ENCODE measurements at places on chromosomes 5 and 9.

DNA sequence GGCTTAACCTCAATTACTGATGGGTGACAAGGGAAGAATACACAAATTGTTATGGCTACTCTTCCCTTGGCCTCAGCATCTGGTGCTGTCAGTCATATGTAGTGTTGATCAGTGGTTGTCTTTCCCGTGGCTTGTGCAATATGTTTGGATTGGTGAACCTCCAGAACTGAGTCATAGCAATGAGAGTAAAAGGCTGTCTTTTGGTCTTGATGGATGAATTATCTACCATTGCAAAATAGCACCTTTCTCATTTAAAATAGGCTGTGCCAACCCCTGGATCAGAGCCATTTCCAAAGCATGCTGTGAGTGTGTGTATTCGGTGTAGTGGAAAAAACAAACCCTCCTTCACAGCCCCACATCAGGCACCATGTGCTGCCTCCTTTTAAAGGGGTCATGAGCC lies 14.6 kb upstream of the F2R start:
- no peak for DNase-seq

GRCh38 chr5:139481580-139482049 lies 943 bp downstream of the STING1 start:
- no peak for DNase-seq

DNA sequence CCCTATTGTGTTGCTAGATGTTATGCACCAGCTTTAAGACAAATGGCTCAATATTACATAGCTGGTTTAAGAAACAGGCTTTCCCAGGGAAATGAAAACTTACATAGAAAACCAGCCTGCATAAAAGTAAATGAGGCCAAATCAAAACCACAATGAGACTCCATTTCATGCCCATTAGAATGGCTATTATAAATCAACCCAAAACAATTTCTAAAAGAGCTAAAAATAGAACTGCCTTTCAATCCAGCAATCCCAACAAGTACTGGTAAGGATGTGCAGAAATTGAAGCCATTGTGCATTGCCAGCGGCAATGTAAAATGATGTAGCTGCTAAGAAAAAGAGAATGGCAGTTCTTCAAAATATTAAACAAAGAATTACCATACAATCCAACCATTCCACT lies 1170.0 kb upstream of the CDH9 start:
- DNase-seq = no peak

GRCh38 chr5:175102717-175103116 lies 341.3 kb downstream of the DRD1 start:
- no peak for DNase-seq

DNA sequence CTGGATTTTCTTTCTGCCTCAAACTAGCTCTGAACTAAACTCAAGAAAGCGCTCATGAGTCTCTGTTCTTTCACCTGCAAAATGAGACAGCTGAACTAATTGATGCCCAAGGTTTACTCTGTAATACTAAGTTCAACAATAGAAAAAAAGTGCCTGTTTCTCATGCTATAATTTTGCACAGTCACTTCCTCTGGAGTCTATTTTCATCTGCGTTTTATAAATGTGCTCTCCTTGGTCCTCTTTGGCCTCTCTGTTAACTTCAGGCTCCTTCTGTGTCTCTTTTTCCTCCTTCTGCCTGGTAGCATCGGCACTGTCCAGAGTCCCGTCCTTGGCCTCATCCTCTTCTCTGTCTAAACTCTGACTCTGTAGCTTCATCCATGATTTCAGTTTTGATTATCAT lies 311.9 kb upstream of the TLE4 start:
- DNase-seq = no peak

DNA sequence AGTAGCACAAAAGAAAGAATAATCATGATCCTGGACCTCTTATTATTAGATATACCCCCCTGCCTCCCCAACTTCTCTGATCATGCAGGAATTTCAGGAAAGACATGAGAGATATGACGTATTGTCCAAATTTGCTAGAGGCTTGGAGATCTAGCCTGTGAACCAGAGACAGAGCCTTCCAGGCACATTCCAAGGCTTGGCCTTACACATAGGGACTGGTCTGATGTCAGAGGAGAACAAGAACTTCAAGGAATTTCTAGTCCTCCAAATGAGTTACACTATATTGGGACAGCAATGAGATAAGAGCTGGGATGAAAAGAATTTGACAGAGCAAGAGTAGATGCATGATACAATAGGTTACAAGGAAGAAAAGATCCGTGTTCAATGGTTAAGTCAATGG lies 67.0 kb downstream of the MCTP1 start:
- no peak for DNase-seq

DNA sequence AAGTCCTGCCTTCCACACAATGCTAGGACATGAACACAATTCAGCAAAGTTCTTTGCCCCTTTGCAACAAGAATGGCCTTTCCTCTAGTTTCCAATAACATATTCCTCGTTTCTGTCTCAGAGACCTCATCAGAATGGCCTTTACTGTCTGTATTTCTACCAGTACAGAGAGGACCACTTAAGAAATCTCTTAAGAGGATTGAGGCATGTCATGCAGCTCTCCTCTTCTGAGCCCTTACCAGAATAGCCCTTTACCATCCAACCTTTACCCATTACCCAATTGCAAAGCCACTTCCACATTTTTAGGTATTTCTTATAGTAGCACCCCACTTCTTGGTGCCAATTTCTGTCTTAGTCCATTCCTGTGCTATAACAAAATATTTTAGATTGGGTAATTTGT lies 20.3 kb downstream of the TNPO1 start:
- no peak for DNase-seq

DNA sequence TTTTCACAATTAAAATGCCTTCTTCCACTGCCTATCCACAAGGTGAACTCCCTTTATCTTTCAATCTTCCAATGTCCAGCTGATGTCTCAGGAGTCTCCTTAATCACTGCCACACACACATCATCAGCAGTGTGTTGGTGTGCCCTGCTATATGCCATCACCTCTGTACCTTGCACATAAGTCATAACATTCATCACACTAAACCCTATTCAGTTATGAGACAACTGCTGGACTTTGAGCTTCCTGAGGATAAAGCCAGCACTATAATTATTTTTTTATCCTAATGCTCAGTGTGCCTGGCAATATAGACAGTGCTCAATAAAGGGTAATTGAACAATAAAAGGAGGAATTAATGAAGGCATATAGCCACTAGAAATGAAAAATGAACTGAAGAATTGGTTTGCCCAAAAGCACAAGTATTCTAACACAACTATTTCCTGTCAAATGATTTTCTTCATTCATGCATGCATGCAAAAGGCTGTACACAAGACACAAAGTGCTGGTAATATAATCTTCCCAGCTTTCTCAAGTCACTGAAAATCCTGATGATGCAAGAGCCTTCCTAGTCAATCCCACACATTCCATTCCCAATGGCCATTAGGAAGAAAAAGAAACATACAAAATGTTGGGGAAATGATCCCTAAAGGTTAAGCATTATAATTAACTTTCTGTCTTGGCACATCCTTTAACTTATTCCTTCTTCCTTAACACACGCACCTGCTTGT lies 32.4 kb downstream of the LPAR1 start:
- DNase-seq = no peak

DNA sequence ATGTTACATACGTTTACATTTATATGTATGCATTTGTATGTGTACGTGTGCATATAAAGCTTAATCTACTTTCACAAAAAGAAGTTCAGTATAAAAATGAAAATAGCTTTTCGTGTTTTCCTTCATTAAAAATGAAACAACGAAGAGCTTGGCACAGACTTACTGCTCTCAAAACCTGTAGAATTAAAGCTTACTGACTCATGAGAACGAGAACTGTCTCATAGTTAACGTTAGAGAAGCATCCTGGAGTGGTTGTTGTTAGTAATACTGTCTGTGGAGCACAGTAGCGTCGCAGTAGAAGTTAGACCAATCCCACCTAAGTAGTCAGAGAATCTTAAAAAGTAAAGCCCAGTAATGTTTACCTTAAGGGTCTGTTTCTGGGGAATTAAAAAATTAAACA lies 1.3 kb downstream of the MAT2B start:
- no peak for DNase-seq

DNA sequence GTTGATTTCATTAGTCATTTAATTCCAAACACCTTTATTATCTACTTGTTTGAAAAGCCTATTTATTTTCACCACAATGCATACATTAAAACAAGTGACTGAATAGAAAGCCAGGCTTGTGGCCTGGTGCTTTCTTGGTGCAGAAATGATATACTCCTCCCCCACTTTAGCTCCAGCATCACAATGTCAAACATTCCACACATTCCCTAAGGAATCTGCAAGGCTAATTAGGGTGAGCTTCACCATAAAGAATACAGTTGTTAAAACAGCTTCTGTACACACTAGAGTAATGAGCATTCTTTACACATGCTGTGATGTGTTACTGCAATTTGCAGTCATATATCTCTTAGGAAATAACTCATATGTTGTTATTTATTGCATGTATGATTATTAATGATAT lies 705.7 kb downstream of the CETN3 start:
- no peak for DNase-seq

GRCh38 chr9:81390792-81391456 lies 298.4 kb downstream of the TLE1 start:
- no peak for DNase-seq

GRCh38 chr5:62778316-62779009 lies 199.8 kb downstream of the LRRC70 start:
- DNase-seq = no peak

- DNase-seq = no peak
Observed at GRCh38 chr5:150224483-150225027, 34.7 kb downstream of the SLC6A7 start.

DNA sequence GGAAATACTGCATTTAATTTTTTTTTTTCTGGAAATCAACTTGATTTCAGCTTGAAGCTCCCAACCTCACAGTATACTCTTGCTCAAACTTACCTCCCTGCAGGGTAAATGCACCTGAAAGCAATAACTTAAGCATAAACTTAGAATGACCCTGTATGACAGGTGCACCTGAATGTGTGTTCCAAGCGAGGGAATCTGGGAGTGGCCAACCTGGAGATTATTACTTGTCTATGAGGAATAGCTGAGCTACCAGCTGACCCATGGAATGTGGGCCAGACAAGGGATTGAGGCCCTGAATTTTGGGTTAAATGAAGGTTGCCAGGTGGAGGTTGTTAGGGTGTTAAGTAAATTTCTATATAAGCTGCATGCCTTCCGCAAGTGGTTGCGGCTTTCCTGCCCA lies 140.6 kb downstream of the OSTF1 start:
- no peak for DNase-seq

DNA sequence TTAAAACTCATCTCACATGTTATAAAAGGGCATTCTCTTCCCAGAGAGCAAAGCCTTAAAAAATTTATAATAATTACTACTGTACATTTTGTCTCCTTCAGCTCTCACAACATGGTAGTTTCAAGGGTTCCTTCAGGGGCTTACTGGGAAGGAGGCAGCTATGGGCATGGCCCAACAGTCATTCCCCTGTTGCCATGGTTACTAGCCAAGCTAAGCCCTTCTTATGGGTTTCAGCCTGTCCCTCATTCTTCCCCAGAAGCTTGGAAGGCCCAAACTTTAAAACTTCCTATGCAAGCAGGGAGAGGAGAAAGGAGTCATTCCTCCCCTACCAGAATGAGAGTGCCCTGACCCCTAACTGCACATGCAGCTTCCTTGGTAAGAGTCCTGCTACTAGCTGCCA lies 82.2 kb upstream of the CNTLN start:
- no peak for DNase-seq

GRCh38 chr9:130341839-130342713 lies 76.5 kb downstream of the HMCN2 start:
- DNase-seq = no peak

- no peak for DNase-seq
Observed at GRCh38 chr9:136644343-136644592, 18.4 kb upstream of the EGFL7 start.

DNA sequence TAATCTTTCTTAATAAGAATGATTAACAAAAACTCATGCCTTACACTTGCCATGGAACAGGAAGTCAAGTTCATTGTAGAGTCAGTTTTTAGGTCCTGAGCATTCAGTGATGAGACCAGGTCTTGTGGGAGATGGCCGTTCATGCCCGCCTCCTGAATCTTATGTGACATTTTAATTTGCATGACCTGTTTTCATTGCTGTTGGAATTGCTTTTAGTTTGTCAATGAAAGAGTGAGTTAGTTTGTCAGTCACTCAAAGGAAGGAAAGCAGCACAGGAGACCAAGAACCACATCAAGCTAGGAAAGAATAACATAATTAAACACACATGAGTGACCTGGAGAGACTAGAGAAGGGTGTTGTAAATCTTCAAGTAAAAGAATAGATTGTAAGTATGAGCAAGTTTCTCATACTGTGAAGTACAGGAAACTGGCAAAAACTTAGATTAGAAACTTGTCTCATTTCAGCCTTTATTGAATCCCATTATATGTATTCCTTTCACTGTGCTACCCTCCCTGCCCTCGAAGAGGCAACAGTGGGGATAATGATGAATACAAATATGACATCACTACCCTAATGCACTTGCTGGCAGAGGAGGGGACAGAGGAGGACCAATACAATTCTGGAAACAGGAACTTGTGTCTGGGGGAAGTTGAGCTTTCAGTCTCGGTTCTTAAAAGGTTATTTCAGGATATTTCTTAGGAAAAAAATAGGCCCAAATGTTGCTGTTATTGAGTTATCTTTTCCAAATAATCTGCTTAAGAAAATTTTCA lies 64.3 kb upstream of the C6 start:
- no peak for DNase-seq

DNA sequence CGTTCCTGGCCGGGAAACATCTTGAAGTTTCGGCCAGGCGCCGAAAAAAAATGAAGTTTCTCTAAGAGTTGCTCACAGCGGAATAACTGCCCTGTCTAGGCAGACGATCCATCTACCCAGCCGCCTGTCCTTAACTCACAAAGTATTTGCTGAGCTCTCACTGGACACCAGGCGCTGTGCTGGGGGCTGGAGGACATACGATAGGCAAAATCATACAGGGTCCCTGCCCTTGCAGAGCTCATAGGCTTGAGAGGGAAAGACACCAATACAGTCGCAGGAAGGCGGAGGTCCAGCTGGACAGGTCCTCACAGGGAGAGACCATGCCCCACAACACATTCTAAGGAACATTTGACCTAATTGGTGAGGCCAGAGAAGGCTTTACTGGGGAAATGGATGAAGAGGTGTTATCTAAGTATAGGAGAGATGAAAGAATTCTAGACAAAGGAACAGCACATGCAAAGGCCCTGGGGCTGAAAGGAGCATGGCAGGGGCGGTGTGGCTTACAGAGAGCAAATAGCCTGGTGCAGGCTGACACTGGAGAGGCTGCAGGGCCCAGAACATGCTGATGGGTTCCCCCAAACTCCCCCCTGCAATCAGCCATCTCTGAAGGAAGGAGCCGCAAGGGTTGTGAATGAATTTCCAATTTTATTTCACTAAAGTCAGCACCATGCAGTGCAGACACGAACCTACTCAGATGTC lies 2.0 kb upstream of the MXD3 start:
- no peak for DNase-seq

DNA sequence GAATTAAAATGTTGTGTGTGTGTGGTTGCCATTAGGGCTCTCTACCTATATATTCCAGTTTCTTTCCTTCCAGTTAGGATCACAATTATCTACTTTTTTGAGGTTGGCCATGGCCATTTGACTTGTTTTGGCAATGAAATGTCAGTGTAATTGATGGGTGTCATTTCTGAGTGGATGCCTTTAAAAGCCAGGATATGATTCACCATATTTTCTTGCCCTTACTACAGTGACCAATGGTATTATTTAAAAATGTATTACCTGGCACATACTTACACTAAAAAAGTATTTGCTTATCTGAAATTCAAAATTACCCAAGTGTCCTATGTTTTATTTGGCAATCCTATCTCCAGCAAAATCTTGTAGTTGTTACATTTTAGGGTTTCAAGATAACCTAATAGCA lies 258.7 kb upstream of the ACTBL2 start:
- DNase-seq = no peak

GRCh38 chr5:120260651-120261050 lies 203.4 kb upstream of the PRR16 start:
- no peak for DNase-seq

- DNase-seq = no peak
Observed at GRCh38 chr9:123389070-123389469, 33.1 kb downstream of the CRB2 start.

Measured in NCI-H1436 (cell line).